ENCODE measurements at places on chromosomes 7 and 10.

DNA sequence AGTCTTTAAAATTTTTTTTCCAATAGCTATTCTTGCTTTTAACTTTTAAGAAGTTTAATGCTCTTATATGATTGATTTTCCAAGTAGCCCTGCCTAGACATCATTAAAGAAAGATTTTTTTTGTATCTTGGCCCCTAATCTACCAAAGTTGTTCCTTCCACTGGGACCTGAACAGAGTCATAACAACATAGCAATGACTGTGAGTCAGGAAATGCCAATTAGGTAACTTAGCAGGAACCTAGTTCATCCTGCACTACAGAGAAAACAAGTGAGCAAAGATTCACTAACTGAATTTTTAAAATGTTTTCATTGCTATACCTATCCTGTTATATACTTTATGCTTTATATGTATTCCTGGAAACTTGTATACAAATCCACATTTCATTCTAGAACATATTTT lies 284.7 kb downstream of the BICC1 start:
- DNase-seq, result no peak

DNA sequence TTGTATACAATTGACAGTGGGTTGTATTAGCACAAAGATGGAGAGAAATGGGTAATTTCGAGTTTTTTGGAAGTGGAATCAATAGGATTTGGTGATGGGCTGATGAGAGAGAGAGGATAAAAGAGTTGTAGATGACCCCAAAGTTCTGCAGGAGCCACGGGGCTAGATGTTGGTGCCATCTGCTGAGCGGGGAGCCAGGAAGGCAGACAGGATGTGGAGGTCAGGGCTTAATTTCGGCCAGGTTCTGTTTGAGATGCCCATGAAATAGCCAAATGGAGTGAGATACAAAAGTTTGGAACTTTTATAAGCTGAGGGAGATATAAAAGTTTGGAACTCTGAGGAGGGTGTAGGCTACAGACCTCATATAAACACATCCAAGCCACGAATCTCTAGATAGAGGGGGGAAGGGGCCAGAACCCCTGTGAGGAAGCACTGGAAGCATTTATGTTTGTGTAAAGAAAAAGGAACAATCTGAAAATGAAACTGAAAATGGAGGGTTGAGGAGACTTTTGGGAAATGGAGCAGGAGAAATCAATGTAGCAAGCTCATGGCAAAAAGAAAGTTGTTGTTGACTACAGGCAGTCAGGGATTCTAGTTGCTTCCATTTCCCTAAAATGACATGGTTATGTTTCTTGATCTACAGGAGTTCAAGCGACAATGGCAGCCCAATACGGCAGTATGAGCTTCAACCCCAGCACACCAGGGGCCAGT lies 2.2 kb downstream of the GIMAP4 start:
- no peak for DNase-seq

DNA sequence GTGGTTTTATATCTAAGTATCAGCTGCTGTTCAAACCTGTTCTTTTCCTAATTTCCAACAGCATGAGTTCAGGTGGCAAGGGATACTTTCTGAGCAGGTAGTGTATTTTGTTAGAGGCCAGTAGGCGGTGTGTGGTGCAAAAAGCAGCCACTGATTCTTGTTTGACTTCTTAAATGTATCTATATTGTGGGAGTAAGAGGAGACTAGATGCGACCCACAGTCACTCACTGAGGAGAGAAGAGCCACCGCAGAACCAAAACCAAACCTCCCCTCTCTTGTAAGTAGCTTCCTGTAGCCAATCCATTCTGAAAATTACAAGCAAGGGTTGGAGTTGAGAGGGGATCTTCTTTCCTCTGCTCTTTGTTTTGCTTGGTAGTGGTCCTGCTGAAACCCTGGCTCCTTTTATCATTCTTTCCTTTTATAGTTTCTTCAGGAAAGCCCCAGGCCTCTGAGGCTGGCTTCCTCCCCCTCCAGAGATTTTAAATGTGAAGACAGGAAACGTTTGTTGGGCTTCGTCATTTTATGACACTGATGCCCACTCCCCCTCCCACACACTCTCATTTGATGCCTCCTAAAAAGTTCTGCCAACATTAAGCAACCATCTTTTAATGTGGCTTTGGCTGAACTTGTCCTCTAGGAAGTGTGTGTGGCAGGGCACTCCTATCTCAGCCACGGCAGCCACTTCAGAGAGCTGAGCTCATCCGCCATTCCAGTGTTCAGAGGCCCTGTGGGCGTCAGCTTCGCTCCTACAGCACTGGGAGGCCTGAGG lies 566.0 kb downstream of the SUGCT start:
- DNase-seq, result no peak

- DNase-seq, result no peak
Observed at GRCh38 chr10:11626071-11626470, 14.6 kb upstream of the USP6NL start.

DNA sequence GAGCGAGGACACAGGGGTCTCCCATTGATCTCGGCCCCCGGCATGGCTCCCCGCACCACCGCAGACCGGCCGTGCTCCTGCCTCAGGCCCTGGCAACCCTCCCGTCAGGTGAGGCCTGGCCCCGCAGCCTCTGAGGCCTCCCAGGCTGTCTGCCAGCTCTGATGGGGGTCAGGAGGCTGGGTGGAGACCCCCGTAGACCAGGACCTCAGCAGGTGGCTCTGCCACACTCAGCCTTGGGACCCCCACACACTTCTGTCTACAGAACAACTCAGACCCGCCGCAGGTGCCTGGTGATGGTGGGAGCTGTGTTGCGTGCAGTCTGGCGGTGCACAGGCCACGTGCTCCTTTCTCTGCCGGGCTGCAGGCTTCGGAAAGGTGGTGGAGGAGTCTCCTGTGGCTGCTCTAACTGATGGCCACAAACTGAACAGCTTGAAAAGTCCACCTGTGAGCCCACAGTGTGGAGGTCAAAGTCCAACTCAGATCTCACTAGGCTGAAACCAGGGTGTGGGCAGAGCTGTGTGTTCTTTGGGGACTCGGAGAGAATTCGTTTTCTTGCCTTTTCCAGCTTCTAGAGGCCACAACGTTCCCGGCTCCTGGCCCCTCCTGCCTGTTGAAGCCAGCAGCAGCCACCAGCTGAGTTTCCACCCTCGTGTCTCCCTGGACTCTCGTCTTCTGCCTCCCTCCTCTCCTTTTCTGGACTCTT lies 62.5 kb downstream of the PWWP2B start:
- no peak for DNase-seq

- no peak for DNase-seq
Observed at GRCh38 chr10:118370499-118370898, 28.4 kb upstream of the FAM204A start.

GRCh38 chr10:37976880-37977203 lies 395 bp upstream of the ZNF25 start:
- DNase-seq, result no peak

- DNase-seq, result no peak
Observed at GRCh38 chr7:50735333-50735732, 47.4 kb downstream of the GRB10 start.

GRCh38 chr7:108236681-108237415 lies 106.7 kb upstream of the LAMB4 start:
- DNase-seq, result no peak

DNA sequence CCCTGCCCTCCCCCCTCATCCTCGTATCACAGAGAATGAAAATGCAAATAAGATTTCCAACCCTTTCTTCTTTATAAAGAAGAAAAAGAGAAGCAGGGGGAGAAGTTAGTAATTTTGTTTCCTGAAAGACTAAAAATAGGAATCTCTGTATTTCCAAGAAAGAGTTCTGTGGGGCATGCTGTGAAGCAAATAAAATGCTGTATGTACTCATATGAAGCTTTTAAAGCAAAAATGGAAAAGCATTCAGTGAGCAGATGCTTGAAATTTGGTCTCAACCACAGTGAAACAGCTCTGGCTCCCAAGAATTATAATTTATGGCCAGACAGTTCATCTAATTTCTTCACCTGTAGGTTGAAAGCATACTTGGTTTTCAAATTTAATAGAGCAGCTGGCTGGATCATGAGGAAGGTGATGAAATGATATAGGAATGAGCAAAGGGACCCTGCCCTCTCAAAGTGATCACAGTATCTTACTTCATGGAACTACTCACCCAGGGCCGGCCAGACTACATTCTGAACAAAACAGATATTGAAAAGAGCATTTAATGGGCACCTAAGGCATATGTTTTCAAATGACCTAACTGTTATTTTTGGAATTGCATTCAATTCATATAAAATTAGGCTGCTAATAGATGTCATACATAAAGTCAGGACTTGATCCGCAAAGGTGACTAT lies 31.4 kb downstream of the SVIL start:
- no peak for DNase-seq

- no peak for DNase-seq
Observed at GRCh38 chr7:120774481-120774880, 83.5 kb downstream of the TSPAN12 start.

GRCh38 chr10:5557040-5557721 lies 32.4 kb downstream of the CALML3 start:
- DNase-seq, result no peak
